MG63 (cell line): ENCODE measurements at places on chromosomes 6 and 20.

DNA sequence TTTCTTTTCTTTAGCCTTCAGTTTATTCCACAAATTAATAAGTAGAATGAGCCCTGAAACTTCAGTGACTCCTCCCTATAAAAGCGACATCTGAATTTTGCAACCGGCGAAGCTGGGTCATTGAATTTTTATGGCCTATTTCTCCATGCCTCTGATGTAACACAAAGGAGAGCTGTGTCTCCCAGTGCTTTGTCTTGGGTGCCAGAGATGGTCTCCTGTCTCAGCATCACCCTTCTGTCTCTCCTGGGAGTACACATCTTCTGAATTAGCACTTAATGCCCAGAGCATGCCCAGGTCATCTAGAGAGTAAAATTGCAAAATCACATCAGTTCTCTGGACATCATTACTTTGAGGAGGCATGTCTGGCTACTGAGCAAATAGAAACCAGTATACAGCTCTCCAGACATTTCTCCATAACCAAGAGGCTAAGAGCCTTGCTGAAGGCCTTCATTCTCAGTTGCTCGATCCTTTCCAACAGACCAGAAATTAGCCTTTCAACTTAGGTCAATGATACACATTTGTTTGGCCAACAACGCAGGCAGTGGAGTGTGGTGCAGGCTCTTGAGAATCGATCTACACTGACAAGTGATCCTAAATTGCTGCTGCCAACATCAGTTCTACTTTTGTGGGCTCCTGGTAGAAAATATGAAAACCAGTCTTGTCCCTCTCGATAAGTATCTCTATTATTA is 176.0 kb upstream of the FOXQ1 start:
- no peak for DNase-seq

GRCh38 chr6:117974914-117975627 is 68.0 kb downstream of the SLC35F1 start:
- DNase-seq: no peak

DNA sequence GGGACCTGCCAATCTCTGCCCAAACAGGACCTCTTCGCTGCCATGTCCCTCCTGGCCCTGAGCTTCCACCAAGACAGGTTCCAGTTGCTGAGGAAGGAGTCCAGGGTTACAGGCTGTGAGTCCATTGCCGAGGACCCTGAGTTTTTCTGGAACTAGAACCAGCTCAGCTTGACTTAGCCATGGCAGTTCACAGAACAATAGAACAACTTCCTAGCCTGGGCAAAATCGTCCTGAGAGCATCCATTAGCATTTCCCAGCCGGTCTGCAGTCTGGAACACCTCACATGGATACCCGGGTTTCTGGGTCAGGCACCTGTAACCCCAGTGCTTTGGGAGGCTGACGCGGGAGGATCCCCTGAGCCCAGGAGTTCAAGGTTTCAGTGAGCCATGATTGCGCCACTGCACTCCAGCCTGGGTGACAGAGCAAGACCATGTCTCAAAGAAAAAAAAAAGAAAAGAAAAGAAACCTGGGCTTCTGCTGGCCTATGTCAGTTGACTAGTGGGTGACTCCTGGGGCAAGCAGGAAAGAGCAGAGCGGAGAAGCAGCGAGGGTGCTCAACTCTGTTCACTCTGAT is 90.3 kb downstream of the TCP11 start:
- DNase-seq: no peak

DNA sequence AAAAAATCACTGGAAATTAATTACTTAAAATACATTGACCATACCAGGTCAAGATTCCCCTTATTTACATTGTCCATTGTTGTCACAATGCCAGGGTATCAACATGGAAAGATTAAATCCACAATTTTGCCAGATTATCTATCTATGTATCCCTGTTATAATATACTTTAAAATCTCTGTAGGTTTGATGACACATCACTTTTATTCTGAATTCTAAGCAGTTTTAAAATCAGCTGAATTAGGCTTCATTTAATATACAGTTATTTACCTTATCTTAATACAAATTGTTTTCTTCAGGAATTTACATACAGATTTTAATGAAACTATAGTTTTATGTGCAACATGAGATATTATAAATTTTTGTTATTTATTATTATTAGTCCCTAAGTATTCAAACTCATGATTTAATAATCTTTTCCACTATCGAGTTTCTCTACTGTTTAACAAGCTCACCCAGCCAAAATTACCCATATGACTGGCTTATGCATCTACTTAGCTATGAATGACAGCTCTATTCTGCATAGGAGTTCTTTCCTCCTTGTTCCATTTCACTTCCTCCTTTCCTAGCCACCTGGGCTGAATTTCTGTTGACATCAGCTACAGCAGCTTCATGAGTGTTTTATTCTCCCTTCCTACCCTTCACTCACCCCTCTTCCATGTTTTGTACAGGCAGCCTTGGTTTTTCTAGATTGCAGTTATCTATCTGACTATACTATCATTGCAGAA is 654.2 kb upstream of the MAP3K7 start:
- DNase-seq: no peak

DNA sequence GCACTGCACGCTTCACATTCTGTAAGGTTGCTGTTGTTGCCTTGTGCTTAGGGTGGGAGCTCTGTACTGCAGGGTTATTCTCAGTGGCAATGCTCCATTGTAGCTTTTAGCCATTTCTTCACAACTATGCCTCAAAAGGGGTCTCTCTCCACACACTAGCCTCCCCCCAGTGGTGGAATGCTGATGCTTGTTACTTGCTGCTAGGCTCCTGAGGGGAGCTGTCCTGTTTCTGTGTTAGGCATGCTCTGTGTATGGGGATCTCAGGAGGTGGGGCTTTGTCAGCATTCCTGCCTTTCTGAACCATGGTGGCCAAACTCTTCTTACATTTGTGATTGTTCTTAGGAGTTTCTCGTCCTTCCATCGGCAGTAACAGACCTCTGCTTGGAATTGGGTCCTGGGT is 18.8 kb downstream of the TMEM170B start:
- DNase-seq: no peak

DNA sequence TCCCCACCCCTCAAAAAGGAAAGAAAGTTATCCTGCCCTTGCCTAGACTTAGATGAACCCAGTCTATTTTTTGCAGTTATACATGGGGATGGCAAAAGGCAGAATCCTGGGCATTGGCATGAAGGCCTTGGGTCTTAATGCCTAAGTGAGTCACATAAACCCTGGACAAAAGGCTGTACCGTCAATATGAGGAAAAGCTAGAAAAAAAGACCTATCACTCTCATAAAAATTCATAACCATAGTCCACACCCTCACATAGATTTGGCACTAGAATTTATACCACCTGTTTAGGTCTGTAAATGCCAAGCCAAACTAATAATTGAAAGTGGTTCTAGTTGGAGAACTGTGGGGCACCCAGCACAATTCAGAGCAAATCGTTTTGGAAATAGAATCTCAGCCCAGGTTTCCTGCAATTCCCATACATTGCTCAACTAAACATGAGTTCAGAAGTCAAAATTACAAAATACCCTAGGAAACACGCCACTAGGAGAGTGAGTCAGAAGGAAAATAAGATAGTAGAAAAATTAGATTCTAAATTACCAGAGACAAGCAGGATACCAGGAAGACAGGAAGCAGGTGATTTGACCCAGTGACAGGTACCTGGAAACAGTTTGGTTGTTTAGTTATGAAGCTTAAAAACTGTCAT is 70.4 kb upstream of the FUCA2 start:
- peak; percentile 47 for DNase-seq

GRCh38 chr6:167683028-167683862 is 143.5 kb upstream of the AFDN start:
- peak; percentile 63 for DNase-seq

DNA sequence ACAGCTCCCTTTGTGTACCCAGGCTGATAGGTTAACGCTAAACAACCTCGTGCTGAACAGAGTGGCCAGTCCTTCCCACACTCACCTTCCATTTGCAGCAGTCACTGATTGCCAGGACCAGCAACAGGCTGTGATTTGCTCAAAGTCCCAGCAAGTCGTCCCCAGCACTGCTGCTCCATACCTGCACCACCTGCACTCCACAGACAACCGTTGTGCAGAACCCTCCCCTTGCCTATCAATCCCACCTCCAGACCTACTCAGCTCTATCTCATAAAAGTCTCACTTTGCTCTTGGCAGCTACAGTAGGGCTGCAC is 43.1 kb upstream of the SCML4 start:
- no peak for DNase-seq

DNA sequence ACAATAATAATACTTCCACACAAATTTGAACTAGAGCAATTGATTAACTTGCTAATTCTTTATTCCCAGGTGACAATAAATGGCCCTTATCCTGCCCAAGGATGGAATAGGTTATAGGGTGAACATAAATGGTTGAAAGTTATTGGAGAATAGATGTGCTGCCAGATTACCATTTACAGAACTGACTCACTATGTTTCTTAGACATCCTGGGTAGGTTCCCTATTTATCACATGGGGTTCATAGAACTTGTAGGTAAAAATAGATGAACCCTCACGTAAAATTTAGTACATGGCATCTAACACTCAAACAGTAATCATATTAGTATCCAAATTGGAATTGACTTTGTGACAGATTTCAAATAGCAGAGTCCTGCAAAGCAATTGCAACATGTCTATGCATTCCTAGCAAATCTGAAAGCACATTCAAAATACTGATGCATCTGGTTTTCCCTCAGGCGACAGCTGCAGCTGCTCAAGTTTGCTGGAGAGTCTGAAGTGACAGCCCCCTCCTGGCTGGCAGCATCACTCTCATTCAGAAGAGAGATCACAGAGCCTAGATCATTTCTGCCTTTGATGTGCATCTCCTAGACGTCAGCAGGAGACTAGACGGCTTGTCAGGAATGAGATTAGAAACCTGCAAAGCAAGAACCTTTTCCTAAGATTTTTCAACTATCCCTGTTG is 80.2 kb upstream of the RNF217 start:
- peak; percentile 5 for DNase-seq

- DNase-seq: peak; percentile 99
Observed at GRCh38 chr6:168206186-168206585, 113.4 kb downstream of the DACT2 start.

- no peak for DNase-seq
Observed at GRCh38 chr6:77468939-77469338, 5.6 kb upstream of the HTR1B start.

DNA sequence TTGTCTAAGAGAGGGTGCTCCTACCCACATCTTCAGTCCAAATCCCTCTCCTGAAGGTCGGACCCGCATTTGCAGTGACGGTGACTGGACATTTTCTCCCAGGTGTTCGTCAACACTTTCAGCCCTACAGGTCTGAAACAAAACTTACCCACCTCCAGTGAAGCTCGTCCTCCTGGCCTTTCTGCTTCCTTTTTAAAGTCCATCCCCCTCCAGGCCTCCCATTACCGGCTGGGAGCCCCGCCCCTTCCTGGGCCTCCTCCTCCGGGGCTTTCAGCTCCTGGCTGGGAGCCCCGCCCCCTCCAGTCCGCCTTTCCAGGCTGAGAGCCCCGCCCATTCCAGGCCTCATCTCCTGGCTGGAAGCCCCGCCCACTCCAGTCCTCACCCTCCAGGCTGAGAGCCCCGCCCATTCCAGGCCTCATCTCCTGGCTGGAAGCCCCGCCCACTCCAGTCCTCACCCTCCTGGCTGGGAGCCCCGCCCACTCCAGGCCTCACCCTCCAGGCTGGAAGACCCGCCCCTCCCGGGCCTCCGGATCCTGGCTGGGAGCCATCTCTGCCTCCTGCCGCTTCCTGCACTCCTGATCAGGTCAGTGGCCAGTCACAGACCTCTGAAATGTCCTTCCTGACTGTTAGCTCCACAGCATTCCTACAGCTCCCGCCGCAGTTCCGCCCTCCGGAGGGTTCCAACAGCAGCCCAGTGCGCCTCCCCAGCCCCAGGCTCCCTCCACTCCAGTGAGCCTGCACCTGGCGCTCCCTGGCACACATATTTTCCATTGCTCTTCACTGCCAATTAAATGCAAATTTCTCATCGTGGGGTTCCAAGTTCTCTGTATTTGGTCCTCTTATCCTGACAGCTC is 98.5 kb downstream of the LY86 start:
- DNase-seq: peak; percentile 88

GRCh38 chr6:134714113-134714512 is 235.8 kb downstream of the ALDH8A1 start:
- DNase-seq: no peak

DNA sequence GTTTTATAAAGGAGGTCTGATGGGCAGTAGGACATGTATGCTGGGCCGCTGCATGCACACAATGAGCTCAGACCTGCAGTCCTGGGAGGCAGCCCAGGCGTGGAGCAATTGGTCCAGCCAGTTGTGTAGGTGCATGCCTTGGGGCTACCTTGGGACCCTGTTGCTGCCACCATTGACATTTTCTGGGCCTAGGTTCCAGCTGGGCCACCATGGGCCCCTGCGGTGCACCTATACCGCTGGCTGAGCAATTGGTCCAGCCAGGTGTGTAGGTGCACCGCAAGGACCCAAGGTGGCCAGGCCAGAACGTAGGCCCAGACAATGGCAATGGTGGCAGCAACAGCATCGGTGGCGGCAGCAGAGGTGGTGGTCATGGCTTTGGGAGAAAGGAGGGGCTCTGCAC is 143.9 kb downstream of the PXDC1 start:
- no peak for DNase-seq

DNA sequence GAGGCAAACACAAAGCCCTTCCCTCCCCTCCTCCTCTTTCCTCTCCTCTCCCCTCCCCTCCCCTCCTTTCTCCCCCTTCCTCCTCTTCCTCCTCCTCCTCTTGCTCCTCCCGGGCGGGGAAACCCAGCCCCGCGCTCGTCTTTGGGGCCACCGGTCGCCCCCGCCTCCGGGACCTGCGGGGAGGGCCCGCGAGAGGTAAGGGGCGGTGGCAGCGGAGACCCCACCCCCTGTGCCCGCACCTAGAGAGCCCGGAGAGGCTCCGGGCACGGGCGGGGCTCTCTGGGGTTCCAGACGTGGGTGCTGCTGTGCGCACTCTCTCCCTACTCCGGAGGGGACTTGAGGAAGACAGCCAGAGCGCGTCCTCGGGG is at the start of gene RIN2:
Gene RIN2, plus strand, starts transcription at position 126 of the 368 bp plus-strand sequence. CDS start 131,344 bp downstream, outside the sequence.
- no peak for DNase-seq

- no peak for DNase-seq
Observed at GRCh38 chr6:158381214-158381613, 68.9 kb downstream of the TULP4 start.

DNA sequence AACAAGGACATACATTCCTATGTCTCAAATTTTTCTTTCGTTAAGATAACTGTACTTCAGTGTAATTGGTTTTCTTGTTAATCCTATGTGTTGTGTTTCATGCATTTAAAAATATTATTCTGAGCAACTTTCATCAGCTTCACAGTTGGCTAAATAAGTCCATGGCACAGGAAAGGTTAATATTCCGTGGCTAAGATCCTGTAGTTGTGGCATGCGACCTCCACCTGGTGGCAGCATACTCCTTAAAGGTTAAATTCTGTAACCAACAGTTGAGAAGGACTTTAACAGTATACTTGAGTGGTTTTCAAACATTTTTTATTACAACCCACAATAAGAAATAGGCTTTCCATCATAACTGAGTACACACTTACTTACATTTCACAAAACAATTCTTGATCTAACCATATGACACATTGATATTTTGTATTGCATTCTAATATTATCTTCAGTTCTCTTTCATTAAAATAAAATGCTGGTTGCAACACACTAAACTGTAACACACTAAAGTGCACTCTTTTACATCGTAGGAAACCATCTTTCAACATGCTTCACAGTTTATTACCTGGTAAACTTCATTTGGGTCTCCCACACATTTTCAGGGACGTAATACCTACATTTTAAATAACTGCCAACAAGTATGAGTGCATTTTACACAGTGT is 118.3 kb downstream of the SLX4IP start:
- peak; percentile 46 for DNase-seq

GRCh38 chr6:87671555-87672029 is 30.4 kb downstream of the AKIRIN2 start:
- no peak for DNase-seq
